Right ventricle myocardium superior (tissue), 1 donor: ENCODE measurements at places on chromosomes 12 and 14.

DNA sequence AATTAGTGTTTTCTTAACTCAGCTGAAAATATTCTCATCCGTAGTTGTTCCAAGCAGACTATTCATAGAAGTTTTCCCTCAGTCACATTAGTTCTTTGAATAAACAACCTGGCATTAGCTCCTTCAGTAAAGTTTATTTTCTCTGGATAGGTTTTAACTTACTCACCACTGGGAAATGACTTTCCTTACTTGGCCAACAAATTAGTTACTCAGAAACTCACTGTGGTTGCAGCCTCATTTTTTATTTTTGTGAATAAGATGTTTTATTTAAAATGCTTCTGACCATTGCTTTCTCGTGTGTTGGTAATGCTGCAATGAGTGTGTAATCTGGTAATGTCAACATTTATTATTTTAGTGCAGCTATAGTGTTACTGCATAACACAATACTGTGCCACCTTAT lies 74.9 kb downstream of the NOVA1 start:
- DNase-seq, result no peak

- DNase-seq, result no peak
Observed at GRCh38 chr14:79581912-79582576, 629.3 kb downstream of the DIO2 start.

- DNase-seq, result no peak
Observed at GRCh38 chr12:6784296-6784695, 5.0 kb upstream of the CD4 start.

DNA sequence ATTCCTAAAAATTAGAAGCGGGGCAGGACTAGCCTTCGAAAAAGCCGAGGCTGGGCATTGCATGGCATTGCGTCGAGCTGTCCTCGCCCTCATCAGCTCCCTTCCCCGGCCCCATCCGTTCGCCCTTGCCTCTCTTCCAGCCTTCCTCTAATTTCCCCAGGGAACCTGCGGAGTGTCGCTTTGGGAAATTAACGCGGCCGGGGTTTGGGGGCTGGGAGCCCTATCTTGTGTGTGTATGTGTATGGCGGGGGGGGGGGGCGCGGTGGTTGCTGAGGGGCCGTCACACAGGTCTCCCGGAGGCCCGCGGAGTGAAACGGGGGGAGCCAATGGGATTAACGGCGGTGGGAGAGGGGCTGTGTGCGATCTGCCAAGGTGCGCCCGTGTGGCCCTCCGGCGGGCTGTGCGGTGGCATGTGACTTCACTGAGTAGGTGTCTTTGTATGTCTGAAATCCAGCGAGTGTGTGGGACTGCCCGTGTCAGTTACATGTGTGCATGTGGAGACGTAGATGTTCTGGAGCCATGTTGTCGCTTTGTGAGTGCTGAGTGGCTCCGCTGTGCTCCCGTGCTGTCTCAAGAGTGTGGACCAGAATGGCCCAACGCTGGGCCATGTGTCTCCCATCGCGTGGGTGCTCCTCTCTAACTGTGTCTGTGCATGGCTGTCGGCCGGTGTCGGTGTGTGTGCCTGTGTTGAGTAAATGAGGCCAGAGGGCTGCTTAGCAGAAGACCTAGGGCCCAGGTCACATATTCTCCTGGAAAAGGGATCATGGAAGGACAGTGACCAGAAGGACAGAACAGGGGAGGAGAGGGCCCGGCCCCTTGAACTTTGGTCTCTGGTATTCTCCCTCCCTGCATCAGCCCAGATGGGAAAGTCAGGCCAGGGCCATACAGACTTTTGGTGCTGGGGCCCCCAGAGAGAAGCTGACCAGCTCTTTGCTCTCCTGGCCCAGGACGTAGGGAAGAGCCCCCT lies 1.5 kb downstream of the PTMS start:
- peak; percentile 49 for DNase-seq

GRCh38 chr12:3357950-3358525 lies 133.0 kb upstream of the PRMT8 start:
- no peak for DNase-seq

- no peak for DNase-seq
Observed at GRCh38 chr12:3300833-3301401, 190.1 kb upstream of the PRMT8 start.

DNA sequence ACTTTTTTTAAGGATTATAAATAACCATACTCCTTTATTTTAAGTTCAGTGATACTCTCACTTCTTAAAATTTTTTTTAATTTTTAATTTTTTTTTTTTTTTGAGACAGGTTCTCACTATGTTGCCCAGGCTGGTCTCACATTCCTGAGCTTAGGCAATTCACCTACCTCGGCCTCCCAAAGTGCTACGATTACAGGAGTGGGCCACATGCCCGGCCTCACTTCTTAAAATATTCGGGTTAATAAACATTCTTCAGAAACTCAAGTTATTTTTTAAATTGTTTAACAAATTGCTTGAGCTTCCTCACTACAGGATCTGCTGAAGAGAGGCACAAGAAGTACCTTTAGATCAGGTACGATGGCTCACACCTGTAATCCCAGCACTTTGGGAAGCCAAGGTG lies 4.3 kb upstream of the SRP54 start:
- no peak for DNase-seq

DNA sequence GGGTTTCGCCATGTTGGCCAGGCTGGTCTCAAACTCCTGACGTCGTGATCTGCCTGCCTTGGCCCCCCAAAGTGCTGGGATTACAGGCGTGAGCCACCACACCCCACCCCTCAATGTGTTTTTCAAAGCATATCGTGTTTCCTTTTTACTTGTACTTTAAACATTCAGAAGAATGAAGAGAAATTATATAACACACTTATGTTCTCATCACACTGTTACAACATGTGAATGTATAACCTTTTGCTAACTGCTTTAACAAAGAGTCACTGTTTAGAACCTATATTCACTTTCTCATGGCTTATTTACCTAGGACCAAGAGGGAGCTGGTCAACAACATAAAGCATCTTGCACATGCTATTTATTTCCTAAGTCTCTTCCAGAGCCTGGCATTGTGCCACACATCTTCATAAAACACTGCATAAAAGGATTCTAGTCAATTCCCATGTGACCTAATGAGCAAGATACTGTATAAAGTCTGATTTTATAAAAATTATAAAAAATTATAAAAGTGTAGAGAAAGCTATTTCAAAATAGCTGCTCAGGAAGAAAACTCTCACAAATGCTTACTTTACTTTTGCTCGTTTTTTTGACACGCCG lies 16.0 kb upstream of the ACTR6 start:
- no peak for DNase-seq

GRCh38 chr12:128476266-128476665 lies 209.3 kb downstream of the TMEM132C start:
- no peak for DNase-seq

GRCh38 chr14:62696331-62696924 lies 348.8 kb downstream of the KCNH5 start:
- DNase-seq, result no peak

- DNase-seq, result no peak
Observed at GRCh38 chr14:59869381-59870255, 958 bp downstream of the RTN1 start.

DNA sequence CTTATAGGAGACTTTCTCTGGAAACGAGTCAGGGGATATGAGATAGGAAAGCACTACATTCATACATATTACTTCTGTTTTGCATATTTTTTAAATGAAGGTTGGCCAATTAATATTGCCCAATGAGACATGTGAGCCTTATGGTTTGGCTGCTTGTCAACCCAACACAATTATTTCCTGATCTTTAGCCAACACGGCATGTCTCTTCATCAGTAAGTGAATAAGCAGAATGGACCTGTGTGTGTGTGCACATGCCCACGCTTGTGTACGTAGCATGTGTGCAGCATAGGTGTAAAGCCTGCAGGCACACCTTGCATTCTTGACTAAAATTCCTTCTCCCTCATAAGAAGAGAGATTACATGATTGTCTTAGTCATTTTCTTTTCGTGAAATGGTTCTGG lies 88.3 kb downstream of the STON2 start:
- no peak for DNase-seq

DNA sequence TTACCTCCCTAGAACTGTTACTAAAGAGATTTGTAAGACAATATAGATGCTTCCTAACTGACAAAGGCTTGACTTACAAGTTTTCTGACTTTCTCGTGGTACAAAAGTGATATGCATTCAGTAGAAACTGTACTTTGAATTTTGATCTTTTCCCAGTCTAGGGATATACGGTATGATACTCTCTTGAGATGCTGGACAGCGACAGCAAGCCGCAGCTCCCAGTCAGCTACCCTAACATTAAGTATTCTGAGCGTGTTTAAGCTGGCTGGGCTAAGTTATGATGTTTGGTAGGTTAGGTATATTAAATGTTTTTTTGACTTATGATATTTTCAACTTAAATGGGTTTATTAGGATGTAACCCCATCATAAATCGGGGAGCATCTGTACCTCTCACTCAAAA lies 55.2 kb upstream of the CDKL1 start:
- no peak for DNase-seq

DNA sequence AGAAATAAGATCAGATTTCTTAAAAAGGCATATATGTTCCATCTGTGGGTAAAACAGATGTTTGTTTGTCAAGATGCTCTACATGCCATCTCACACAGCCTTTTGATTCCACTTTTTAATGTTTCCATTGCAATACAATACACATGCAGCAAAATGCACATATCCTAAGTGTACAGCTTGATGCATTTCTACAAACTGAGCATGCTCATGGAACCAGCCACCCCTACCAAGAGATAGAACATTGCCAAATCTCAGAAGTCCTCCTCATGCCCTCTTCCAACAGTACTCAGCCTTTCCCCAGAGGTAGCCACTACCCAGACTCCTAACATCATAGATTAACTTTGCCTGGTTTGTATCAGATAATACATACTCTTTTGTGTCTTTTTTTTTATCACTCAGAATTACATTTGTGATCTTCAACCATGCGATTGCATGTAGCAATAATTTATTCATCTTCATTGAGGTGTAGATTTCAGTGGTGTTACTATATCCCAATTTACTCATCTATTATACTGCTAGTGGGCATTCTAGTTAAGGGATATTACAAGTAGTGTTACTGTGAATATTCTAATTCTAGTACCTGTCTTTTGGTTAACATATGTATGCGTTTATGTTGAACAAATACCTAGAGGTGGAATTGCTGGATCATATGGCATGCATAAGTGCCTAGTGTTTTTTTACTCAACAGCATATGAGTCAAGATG lies 3.3 kb downstream of the GPR65 start:
- no peak for DNase-seq

DNA sequence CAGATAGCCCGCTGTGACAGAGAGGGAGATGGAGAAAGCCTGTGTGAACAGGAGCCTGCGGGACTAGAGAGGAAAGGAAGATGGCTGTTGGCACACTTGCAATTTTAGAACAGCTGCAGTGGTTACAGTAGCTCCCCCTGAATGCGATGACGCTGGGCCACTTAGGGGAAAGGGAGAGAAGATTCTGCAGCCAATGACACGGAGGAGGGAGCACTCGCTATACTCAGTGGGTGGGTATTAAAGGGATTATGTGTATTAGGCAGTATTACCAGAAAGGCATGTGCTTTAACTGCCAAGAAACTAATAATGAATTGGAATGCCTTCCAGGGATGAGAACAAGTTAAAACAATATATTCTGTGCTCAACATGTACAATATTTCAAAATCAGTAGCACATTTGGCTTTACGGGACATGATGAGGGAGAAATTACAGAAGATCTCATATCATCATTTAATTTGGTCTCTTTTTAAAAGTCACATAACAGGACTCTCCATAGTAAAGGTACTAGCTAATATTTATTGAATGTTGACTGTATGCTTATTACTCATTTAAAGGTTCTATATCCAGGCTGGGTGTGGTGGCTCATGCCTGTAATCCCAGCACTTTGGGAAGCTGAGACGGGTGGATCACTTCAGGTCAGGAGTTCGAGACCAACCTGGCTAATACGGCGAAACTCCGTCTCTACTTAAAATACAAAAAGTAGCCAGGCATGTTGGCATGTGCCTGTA lies 35.9 kb upstream of the FOS start:
- peak; percentile 50 for DNase-seq

GRCh38 chr14:59507752-59508103 lies 23.4 kb downstream of the JKAMP start:
- no peak for DNase-seq

DNA sequence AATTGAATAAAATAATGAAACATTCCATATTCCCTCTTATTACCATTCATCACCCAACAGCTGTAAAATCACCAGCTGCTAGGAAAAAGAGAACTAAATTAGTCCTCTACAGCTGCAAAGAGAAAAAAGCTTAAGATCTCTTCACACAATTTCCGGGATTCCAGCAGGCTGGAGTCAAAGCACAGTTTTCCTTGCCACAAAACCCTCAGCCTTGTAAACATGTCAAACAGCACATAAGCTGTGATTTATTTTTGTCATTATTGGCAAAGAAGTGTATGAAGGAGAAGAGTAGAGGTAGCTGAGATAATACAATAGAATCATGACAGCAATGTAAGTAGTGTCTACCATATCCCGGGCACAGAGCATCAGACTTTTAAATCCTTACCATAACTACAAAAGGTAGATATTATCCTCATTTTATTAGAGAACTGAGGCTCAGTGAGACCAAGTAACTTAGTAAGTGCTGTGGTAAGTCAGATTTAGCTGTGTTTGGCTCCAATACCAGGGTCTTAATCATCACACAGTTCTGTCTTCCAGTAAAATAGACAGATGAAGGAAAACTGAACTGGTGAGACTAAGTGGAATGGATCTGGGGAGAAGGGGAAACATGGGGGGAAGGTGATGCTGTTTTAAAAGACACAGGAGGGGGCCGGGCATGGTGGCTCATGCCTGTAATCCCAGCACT lies 57.3 kb downstream of the NTN4 start:
- DNase-seq, result no peak

- no peak for DNase-seq
Observed at GRCh38 chr12:58657190-58657589, 263.1 kb downstream of the LRIG3 start.

DNA sequence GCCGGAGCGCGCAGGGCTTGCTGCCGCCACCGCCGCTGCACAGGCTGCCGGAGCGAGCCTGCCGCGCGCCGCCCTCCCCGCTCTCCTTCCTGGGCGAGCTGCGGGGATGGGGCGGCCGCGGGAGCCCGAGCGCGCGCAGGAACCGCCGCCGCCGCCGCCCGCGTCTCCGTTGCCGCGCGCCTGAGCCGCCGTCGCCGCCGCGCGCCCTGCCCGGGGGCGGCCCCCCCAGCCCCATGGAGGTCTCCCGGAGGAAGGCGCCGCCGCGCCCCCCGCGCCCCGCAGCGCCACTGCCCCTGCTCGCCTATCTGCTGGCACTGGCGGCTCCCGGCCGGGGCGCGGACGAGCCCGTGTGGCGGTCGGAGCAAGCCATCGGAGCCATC lies 352 bp downstream of the PLXNC1 start:
- peak; percentile 58 for DNase-seq

GRCh38 chr14:77243853-77244252 lies 27.2 kb downstream of the NGB start:
- DNase-seq, result no peak
